ENCODE measurements at places on chromosomes 11 and 22.

GRCh38 chr11:35236667-35237003 lies 97.7 kb downstream of the CD44 start:
- DNase-seq: no peak

GRCh38 chr22:44212936-44213335 lies 32.2 kb downstream of the PARVG start:
- no peak for DNase-seq

- no peak for DNase-seq
These were observed 34.7 kb upstream of the WNT7B start for GRCh38 chr22:46011627-46012181.

GRCh38 chr11:27718863-27719545 lies 18.7 kb upstream of the BDNF start:
- DNase-seq: no peak

GRCh38 chr11:109960831-109961230 lies 132.4 kb upstream of the ZC3H12C start:
- DNase-seq: no peak

DNA sequence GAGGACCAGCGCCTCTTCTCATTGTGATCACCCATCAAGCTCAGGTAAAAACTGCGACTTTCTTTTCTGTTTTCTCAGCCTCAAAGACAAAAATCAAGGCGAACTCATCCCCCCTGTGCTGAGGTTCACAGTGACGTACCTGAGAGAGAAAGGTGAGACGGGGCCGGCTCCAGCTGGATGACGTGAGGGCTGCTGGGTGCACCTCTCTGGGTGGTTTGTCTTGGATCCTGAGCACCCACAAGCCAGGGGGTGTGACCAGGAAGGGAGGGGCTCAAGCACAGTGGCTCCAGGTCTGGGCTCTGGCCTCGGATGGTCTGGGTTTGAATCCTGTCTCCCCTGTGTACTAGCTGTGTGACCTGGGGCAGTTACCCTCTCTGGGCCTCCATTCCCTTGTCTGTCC lies 92.8 kb downstream of the ARHGAP8 start:
- DNase-seq: no peak

- no peak for DNase-seq
These were observed 2.0 kb upstream of the UBXN1 start for GRCh38 chr11:62680825-62681240.

DNA sequence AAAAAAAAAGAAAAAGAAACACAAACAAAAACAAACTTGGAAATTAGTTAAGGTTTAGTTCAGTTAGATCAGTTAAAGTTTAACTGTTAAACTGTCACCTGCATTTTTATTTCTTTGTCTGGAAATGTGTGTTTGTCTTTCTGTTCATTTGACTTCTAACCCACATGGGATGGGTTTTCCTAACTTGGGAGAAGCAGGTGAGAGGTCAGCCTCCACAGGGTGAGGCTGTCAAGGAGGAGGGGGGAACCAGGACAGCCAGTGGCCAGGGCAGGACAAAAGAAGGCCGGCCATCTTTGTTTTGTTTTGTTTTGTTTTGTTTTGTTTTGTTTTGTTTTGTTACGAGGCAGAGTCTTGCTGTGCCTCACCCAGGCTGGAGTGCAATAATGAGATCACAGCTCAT lies 13.4 kb upstream of the GCAT start:
- DNase-seq: no peak

- DNase-seq: no peak
These were observed 730.5 kb upstream of the CCDC179 start for GRCh38 chr11:23590596-23591308.

DNA sequence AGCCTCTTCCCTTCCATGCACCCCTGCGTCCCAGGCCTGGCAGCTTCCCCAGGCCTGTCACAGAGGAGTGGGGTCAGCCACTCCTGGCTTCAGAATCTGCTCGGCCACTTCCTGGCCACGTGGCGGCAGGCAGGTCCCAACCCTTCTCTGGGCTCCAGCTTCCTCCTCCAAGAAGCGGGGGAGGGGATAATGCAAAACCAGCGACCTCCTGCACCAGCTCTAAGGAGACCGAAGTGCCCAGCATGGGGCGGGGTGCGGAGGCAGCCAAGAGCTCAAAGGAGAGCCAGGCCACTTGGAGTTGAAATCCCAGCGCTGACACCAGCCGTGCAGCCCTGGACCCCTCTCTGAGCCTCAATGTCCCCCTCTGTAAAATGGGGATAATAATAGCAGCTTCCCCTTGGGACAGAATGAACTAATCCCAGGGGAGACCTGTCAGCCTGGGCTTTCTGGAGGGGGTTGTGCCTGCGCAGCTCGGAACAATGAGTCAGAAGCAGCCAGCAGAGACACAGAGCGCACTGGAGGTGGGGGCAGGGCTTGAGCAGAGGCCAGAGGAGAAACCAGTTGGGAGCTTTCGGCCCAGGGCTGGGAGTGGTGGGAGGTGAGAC lies 22.8 kb upstream of the PICK1 start:
- DNase-seq: no peak

DNA sequence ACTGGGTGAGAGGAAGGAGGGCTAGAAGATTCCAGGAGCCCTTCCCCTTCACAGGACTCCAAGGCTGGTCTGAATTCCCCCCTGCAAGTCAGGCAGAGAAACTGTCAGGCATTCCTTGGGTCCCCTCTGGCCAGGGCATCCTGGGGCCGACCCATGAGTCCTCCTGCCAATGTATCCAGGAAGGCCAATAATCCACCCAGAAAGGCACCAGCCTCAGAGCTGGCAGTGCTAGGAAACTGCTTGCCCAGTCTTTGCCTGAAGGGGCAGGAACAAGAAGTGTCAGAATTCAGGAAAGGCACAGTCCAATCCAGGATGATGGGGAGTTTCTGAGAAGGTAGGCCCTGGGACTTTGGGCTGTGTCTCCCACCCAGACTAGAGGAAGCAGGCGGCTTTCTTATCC lies 41.0 kb downstream of the BUD13 start:
- no peak for DNase-seq

GRCh38 chr11:68016904-68017817 lies 7.0 kb downstream of the ALDH3B1 start:
- DNase-seq: no peak
